Stimulated activated CD4-positive, alpha-beta T cell treated with anti-CD3 and anti-CD28 coated beads, Interleukin-1b, Interleukin-23, amount 100 ng/mL, for 4 hours (primary cell): ENCODE measurements at places on chromosomes 7 and 10.

- DNase-seq = no peak
Observed at GRCh38 chr10:52551046-52551445, 221.5 kb downstream of the MBL2 start.

- no peak for DNase-seq
Observed at GRCh38 chr10:25082276-25083204, 66.1 kb downstream of the THNSL1 start.

DNA sequence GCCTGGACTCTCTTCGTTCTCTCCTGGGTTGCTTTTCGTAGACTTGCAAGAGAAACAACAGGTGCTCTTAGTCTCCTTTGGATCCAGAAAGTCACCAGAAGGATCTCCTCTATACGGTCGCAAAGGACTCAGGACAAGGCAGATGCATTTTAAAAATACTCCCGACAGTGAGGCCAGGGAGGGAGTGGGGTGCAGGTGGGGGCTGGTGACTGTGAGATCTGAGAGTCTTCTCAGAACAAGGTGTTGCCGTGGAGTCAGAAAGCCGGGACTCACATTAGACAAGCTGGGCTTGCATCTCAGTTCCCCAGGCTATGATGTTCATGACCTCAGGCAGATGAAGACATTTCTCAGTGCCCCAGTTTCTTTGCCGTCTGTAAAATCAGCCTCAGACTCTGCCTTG is 507.2 kb downstream of the TCERG1L start:
- no peak for DNase-seq

- no peak for DNase-seq
Observed at GRCh38 chr10:71267508-71268240, 51.4 kb upstream of the SLC29A3 start.

GRCh38 chr10:30396698-30397097 is 37.3 kb upstream of the MAP3K8 start:
- DNase-seq = no peak

GRCh38 chr7:108825581-108825909 is 255.9 kb downstream of the DNAJB9 start:
- no peak for DNase-seq

- DNase-seq = no peak
Observed at GRCh38 chr10:70559861-70560260, 42.7 kb downstream of the PRF1 start.

DNA sequence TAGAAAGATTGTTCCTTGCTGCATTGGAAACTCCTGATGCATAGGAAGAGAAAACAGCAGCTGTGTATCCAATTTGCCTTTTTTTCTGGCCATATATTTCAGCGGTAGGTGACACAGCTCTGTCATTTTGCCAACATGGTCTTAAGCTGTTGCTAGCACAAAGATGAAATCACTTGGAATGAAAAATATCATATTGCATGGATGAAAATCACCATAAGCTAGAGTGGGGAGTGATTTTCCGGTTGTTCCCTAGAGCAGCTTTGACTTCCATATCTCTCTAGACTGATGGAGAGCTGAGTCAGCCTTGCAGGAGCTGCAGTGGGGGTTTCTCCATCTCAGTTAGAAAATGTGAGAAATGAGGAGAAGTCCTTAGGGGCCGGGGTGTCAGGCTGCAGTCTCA is 38.3 kb upstream of the BTBD16 start:
- no peak for DNase-seq

GRCh38 chr7:152478140-152478539 is 42.3 kb upstream of the KMT2C start:
- DNase-seq = no peak

GRCh38 chr10:117275121-117275520 is 34.2 kb downstream of the SLC18A2 start:
- DNase-seq = no peak

GRCh38 chr7:149081914-149082313 is 8.6 kb downstream of the ZNF786 start:
- no peak for DNase-seq

DNA sequence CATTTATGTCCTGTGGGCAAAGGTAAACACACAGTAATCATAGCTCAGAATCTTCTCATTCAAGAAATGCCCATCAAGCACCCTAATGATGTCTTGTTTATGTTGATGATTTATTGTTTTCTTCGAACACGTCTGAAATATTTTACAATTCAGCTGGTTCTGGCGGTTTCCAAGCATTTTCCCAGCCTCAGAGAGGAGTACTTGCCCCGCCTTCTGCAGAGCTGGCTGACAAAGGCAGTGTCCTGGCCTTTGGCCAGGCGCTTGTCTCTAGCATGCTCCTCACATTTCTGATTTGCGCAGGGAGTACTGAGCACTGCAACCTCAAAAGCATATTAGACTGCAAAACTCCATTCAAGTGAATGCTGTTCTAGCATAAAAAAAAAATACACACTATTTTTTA is 314.2 kb upstream of the GNAI1 start:
- DNase-seq = no peak

GRCh38 chr7:77360104-77360503 is 56.0 kb downstream of the GSAP start:
- no peak for DNase-seq
